COR-L47 (cell line): ENCODE measurements at places on chromosomes 2 and 18.

GRCh38 chr2:224122542-224122941, 83.5 kb upstream of the SERPINE2 start:
- no peak for DNase-seq

DNA sequence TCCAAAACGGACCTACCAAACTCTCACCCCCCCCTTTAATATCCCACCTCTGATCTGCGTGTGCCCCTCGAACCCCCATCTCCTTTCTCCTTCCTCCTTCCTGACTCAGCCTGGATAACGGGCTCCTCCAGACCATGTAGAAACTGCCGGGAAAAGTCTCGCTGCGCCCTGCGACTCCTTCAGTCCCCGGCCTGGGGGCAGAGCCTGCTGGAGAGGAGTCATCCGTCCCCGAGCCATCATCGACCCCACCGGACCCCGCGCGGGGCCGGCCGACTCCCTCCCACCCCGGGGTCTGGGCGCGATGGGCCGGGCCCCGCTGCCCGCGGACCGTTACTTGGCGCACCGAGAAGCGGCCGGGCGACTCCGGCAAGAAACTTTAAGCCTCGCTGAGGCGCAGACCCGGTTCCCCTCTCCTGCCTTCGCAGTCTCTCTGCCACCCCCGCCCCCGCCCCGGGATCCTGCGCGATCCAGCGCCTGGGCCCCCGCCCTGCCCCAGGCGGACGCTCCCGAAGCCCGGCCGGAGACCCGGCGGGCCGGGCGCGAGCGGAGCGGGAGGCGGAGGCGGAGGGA, 3.4 kb downstream of the ZEB2 start:
- no peak for DNase-seq

- no peak for DNase-seq
Measured at GRCh38 chr2:112187805-112188596, 49.8 kb downstream of the FBLN7 start.

GRCh38 chr2:121886059-121886458, 130.6 kb downstream of the TSN start:
- DNase-seq = no peak

DNA sequence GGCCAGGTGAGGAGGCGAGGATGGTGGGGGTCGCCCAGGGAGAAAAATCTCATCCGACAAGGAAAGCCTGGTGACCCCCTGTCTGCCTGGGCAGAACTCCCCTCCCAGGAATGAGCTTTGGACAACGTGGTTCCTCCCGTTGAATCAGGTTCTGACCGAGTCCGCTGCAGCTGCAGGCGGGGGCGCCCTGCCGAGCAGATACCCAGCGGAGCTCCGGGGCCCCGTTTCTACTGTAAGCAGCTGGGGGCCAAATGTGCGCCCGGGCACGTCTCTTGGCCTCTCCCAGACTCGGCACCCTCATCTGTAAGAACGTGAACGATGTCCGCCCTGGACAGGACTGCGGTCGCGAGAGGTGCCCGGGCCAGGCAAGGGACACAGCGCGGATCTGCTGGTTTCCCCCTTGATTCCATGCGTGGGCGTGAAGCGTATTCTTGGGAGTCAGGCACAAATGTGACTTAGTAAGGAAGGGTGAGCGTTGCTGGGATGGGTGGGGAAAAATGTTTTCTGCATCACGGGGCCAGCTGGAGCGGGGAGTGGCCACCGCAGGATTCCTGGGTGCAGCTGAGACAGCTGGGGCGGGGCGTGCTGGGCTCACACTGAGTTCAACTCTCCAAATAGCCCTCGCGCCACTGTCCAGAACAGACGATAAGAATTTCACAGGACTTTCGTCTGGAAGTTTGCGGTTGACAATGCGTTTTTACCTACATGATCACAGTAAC, 20.2 kb upstream of the TUBB6 start:
- no peak for DNase-seq

DNA sequence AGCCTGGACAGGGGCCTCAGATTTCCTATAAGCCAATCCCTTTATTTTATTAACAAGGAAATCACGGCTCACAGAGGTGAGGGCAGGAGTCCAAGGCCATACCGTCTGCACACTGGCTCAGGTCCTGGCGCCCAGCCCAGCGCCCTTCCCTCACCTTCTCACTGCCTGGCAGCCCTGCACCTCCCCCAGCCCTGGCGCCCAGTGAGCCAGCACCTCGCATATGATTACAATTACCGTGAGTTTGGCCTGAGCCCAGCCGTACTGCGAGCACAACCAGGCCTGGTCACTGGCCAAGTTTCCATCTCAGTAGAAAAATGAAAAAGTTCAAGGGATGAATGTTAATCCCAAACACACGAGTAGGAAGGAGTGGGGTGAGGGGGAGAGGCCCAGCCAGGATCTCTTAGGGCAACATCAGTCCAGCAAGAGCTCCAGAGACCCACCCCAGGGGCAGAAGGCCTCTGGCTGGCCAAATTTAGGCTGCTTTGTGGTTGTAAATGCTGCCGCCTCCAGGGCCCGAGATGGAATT, 68.4 kb downstream of the MCFD2 start:
- peak; percentile 92 for DNase-seq

DNA sequence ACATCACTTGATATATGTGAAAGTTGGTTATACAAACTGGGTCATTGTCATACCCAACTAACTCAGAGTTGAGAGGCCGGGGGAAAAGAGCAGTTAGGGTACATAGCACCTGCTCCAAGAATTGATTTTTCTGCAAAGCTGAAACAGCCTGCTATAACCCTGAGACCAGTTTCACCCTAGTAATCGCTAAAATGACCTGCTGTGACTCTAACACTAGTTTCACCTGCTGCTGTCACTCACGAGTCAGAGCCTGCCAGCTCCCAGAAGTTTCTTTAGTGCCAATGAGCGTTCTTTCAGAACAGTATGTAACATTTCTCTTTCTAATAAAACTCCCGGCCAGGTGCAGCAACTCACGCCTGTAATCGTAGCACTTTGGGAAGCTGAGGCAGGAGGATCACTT, 28.0 kb downstream of the SRSF7 start:
- no peak for DNase-seq

GRCh38 chr18:74514860-74515495, 18.8 kb downstream of the CNDP2 start:
- no peak for DNase-seq

DNA sequence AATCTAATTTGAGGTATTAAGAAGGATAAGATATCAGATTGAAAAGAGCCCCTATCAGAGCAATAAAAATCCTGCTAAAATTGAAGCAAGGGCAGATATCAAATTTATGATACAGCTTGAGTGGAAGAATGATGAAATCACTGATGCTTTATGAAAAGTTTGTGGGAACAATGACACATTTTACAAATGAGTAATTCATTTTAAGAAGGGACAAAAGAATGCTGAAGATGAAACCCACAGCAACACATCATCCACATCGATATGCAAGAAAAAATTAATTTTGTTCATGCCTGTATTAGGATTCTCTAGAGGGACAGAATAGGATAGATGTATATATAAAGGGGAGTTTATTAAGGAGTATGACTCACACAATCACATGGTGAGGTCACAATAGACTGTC, 355.6 kb upstream of the GYPC start:
- no peak for DNase-seq

- DNase-seq = no peak
Measured at GRCh38 chr2:232655392-232655791, 22.0 kb downstream of the EFHD1 start.

- no peak for DNase-seq
Measured at GRCh38 chr2:219645631-219646527, 18.4 kb downstream of the SLC4A3 start.

DNA sequence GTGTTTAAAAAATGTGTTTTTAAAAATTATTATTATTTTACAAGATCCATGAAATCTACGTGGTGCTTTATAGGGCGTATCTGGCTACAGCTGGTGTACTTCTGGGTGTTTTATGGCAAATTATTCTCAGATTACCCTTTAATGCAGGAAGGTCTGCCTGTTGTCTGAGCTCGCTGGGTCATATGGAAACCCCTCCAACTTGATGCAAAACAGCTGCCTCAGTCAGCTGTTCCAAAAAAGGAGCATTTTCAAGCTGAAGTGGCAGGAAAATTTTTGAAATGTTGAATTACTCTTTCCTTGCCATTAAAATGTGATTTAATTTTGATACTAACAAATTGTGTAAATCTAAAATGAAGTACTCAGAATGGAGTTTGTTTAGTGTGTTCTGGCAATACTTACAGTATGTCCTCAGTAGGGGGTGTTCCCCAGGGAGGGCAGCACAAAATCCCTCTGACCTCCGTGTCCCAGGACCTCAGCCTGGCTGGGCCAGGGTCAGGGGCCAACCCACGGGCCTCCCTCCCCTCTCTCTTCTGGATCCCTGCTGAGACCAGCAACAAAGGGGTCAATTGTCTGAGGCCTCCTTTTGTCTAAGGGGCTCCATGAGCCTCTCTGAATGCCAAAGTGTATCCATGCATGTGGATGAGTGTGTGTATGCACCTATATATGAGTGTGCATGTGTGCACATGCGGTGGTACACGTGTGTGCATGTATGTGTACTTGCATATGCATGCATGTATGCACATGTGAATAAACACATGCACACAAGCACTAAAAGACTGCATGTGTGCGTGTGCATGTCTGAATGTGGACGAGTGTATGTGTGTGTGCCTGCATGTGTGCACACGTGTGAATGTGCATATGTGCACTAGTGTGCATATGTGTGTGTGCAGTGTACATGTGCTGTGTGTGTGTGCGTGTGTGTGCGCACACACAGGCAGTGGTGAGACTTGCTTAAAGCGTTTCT, 105.4 kb downstream of the ACOXL start:
- no peak for DNase-seq

GRCh38 chr2:128289439-128289838, 29.2 kb downstream of the HS6ST1 start:
- peak; percentile 58 for DNase-seq

DNA sequence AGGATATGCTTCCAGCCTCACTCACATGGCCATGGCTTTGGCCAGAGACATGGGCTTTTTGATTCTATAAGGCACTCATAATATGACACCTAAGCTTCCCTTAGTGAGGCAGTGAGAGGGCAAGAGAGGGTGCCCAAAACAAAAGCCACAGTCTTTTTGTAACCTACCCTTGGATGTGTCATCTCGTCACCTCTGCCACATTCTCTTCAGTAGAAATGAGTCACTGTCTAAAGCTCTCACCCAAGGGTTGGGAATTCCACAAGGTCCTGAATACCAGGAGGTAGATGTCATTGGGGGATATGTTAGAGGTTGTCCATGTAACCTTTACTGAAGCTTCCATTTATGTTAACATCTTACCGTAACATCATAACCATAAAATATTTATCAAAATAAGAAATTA, 108.4 kb downstream of the ALMS1 start:
- no peak for DNase-seq

DNA sequence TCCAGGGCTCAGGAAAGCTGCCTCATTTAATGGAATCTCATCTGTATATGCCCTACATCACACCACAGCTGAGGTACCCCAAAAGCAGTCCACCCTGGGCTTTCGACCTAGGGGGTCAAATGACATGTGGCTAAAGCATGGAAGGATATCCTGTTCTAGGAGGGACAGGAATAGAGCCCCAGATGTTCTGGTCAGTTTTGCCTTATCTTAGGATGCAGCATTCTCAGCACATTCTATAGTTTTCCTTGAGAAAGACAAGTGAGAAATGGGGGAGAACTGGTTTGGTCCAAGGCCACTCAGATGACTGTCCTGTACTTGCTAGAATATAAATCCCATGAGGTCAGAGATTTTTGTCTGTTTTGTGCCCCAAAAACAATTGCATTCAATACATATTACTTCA, 688.0 kb upstream of the ZEB2 start:
- no peak for DNase-seq

GRCh38 chr2:202574541-202574940, 60.2 kb upstream of the FAM117B start:
- no peak for DNase-seq
